A549 treated with ZK216348 at 1 μM for 4 hours (cell line): ENCODE measurements at places on chromosomes 2 and 18. TPM values are rescaled to one million over a fixed set of nuclear protein-coding genes. Genes with fewer than 3 reads are reported as not detected.

The DNAJC5G gene
- not detected in 5 replicates for total RNA-seq

The LYG2 gene
- not detected in 5 replicates for total RNA-seq

The GALNT5 gene
- total RNA-seq, result 2.0 to 2.6 TPM (median 2.4 TPM) in 5 replicates

The HMSD gene
- total RNA-seq, result 0.28 to 4.2 TPM (median 0.61 TPM) in 4 of 5 replicates, not detected in the other

The IL18R1 gene
- total RNA-seq, result 0.49 to 1.2 TPM (median 0.82 TPM) in 5 replicates

The ALPI gene
- total RNA-seq, result not detected in 5 replicates

The C2orf15 gene
- 0.39 to 0.99 TPM (median 0.53 TPM) in 5 replicates for total RNA-seq

The RAB6C gene
- total RNA-seq, result not detected in 5 replicates

The NDC80 gene
- total RNA-seq, result 11.5 to 17.2 TPM (median 13.3 TPM) in 5 replicates

The CNTNAP5 gene
- not detected in 5 replicates for total RNA-seq

The LIMS4 gene
- total RNA-seq, result 0.33 to 1.4 TPM (median 0.62 TPM) in 5 replicates

The ACTG2 gene
- total RNA-seq, result 0.12 to 0.38 TPM (median 0.13 TPM) in 3 of 5 replicates, not detected in the others

The CRYGD gene
- total RNA-seq, result not detected in 5 replicates

The ALS2 gene
- total RNA-seq, result 8.8 to 13.8 TPM (median 12.4 TPM) in 5 replicates

The INHBB gene
- total RNA-seq, result 12.6 to 25.0 TPM (median 20.7 TPM) in 5 replicates

The ACOXL gene
- total RNA-seq, result 0.06 TPM in 1 of 5 replicates, not detected in the others

The G6PC2 gene
- total RNA-seq, result not detected in 5 replicates

The CXCR2 gene
- not detected in 5 replicates for total RNA-seq

The TFPI gene
- total RNA-seq, result 30.8 to 61.9 TPM (median 56.0 TPM) in 5 replicates

The ST8SIA5 gene
- 0.18 TPM in 1 of 5 replicates, not detected in the others for total RNA-seq

The TMEM247 gene
- total RNA-seq, result not detected in 5 replicates

The B3GNT7 gene
- total RNA-seq, result 1.5 to 2.8 TPM (median 2.4 TPM) in 5 replicates

The RMDN2 gene
- total RNA-seq, result 4.2 to 5.8 TPM (median 4.3 TPM) in 5 replicates

The ERMN gene
- total RNA-seq, result not detected in 5 replicates
